Activated T-cell treated with anti-CD3 and anti-CD28 coated beads for 48 hours (primary cell): ENCODE measurements at places on chromosomes 2 and 18.

- no peak for DNase-seq
Observed at GRCh38 chr2:110834134-110834827, 101.9 kb downstream of the ACOXL start.

- DNase-seq: no peak
Observed at GRCh38 chr2:26752656-26753055, 11.4 kb upstream of the SLC35F6 start.

GRCh38 chr2:101113441-101114267, 37.5 kb downstream of the TBC1D8 start:
- DNase-seq: no peak

- no peak for DNase-seq
Observed at GRCh38 chr2:206804326-206804725, 38.9 kb downstream of the FASTKD2 start.

DNA sequence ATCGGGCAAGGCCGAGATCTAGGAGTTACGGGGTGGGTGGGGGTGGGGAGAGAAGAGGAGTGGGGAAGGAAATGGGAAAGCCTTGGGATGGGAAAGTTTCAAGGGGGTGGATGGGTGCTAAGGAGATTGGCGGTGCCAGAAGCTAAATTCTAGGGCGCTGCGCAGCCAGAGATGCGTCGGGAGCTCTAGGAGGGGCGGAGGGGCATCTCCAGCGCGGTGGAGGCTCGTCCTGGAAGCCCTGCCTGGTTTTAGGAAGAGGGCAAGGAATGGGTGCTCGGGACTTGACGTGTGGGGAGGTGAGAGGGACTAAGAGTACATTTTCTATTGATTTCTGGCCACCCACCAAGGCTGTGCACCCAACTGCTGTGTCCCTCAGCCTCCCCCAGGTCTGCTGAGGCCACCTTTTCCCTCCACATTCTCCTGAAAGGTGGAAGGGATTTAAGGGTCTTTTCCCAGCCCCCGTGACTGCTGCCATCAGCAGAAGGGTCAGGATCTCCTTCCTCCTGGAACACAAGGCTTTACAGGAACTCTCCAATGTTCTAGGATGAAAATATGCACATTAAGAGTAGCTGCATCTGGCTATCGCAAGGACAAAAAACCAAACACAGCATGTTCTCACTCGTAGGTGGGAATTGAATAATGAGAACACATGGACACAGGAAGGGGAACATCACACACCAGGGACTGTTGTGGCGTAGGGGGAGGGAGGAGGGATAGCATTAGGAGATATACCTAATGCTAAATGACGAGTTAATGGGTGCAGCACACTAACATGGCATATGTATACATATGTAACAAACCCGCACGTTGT, 1.4 kb downstream of the C2orf72 start:
- DNase-seq: no peak

DNA sequence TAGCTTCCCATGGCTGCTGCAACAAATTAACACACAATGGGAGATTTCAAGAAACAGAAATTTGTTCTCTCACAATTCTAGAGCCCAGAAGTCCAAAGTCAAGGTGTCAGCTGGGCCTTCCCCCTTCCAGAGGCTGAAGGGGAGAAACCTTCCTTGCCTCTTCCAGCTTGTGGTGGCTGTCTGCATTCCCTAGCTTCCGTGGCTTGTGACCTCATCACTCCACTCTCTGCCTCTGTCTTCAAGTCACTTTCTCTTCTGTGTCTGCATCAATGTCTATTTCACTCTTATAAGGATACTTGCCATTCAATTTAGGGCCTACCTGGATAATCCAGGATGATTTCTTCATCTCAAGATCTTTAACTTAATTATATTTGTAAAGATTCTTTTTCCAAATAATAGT, 16.8 kb upstream of the SRBD1 start:
- DNase-seq: no peak

GRCh38 chr2:74010087-74010541, 25.4 kb downstream of the TET3 start:
- no peak for DNase-seq
